ENCODE measurements at places on chromosomes 4 and X. TPM values are rescaled to one million over a fixed set of nuclear protein-coding genes. Genes with fewer than 3 reads are reported as not detected.

DNA sequence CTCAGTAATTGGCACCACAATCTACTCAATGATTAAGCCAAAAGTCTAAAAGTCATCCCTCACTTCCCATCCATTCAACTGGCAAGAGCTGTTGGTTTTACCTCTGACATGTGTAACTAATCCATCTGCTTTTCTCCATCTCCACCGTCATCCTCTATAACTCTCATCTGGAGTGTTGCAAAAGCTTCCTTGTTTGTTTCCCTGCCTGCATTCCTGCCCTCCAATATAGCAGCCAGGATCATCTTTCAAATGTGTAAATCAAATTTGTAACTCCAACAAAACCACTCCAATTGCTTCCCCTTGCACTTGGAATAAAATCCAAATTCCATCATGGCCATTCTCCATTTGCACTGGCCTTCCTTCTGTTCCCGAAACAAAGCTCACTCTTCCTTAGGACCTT is 4.3 kb upstream of the PLAC8 start:
- no peak for DNase-seq

GRCh38 chr4:76680952-76681351 is 217.0 kb downstream of the SOWAHB start:
- no peak for DNase-seq

GRCh38 chr4:110411574-110412011 is 64.4 kb upstream of the ENPEP start:
- DNase-seq, result no peak

DNA sequence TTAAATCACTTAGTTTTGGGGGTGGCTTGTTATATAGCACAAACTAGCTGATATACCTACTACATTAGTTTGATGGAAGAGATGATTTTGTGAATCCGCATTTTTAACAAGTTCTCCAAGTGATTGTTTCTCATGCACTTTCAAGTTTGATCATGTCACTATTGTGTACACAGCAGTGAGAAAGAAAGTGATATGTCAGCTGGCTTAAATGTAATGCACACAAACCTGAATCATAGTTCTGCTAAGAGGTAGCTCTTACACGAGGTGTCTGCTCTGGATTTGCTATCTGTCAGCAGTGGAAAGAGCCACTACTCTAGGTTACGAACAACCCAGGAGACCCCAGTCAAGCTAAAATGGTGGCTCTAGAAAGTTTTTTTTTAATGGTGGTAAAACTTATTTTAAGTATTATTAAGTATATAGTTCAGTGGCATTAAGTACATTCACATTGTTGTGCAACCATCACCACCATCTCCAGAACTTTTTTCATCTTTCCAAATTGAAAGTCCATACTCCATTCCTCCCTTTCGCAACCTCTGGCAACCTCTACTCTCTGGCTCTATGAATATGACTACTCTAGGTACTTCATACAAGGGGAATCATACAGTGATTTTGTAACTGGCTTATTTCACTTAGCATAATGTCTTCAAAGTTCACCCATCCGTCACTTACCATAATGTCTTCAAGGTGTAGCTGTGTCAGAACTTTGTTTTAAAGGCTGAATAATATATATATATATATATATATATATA is 147.3 kb downstream of the HS6ST2 start:
- no peak for DNase-seq

- DNase-seq, result no peak
Observed at GRCh38 chr4:170672381-170672965, 582.7 kb upstream of the AADAT start.

DNA sequence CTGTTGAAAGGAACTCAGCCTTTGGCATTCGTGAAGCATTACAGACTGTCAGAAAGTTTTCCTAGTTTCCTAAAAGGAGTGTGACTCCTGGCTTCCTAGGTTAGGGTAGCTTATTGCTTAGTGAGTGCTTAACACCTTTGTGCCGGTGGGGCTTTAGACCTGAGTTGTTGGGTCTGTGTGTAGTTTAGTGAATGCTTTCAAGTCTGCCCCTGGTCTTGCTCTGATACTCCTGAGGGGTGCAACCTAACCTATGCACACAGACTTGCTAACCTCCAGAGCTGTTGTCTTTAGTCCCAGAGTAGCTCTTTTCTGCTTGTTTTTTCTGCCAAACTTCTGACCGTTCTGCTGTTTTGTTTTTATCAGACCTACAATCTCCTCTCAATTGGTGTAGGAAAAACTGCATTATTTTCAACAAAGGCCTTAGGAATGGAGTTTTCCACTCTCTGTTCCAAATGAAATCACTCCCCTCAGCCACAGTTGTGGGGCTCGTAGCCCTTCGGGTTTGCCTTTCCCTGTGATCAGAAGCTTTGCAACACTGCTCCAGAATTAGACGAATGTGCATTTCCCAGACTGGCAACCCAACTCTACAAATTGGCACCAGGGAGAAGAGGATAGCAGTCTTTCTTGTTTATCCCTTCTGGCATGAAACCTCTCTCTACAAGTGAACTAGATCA is 1399.1 kb upstream of the PCDH7 start:
- no peak for DNase-seq

- DNase-seq, result no peak
Observed at GRCh38 chr4:5683566-5683965, 24.8 kb downstream of the EVC2 start.

- DNase-seq, result no peak
Observed at GRCh38 chrX:47518144-47518543, 35.1 kb upstream of the ZNF41 start.

DNA sequence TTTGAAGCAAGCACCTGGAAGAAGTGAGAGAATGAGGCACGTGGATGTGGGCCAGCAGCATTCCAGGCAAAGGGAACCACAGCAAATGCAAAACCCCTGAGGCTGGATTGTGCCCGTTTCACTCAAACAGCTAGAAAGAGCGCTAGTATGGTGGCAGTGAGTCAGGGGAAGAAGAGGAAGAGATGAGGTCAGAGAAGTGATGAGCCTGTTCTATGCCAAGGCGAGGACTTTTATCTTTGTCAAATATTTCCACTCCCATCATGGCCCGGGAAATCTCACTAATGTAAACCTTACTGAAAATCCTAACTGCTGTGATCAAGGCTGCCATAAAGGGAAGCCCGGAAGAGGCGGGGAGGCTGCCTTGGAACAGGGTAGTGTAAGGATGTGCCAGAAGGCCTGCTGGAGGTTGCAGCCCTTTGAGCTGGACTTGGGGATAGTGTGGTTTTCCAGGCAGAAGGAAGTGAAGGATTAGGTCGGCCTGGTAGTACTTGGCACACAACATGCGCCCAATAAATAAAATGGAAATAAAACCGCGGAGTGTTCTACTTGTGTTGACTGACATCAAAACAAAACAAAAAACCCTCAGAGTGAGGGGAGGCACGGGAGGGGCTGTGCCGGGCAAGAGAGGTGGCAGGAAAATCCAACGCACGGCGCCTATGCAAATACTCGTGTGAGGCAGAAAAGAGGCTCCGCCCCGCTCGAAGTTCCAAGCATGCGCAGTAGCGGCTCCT is 1.2 kb upstream of the CDK16 start:
- DNase-seq, result peak; percentile 22

Gene AMER1
- 8.5 TPM for polyA plus RNA-seq

Gene SLIT2
- polyA plus RNA-seq, result 56.6 TPM
